ENCODE measurements at places on chromosomes 1 and 21. TPM values are rescaled to one million over a fixed set of nuclear protein-coding genes. Genes with fewer than 3 reads are reported as not detected.

The ENAH gene
- 48.5 TPM for total RNA-seq

The SH2D5 gene
- total RNA-seq: 1.6 TPM

The ATPAF1 gene
- total RNA-seq: 31.4 TPM

The PTPRF gene
- 39.1 TPM for total RNA-seq

The ERVH48-1 gene
- total RNA-seq: not detected

- DNase-seq: no peak
These were observed 118.6 kb downstream of the LRIG2 start for GRCh38 chr1:113191579-113192076.

DNA sequence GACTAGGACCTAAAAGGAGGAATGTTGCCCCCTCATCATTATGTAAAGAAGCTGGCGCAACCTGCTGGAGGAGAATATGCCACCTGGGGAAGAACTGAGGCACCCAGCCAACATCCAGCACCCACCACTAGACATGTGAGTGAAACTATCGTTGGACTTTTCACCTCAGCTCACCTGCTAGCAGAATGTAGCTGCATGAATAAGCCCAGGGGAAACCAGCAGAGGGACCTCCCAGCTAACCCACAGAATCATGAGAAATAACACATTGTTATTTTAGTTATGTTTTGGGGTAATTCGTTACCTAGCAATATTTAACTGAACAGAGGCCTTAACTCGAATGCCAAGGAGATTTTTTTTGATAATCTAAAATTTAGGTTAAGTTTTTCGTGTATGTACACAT lies 542.5 kb upstream of the DAB1 start:
- no peak for DNase-seq

DNA sequence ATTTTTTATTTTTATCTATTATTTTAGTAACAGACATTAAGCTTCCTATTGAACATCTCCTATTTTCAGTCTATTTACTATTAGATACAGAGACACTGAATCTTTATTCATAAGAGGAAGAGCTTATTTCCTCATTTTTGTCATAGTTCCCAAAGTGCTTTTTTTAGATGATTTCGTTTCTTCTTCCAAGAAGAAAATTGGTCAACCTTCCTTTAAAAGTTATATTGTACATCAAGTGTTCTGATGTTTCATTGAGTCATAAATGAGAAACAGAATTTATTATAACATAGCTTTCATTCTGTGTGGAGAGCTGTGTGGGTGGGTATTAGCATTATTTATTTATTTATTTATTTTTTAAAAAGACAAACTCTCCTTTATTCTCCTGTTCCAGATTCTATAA lies 50.6 kb upstream of the BACH1 start:
- no peak for DNase-seq

- no peak for DNase-seq
These were observed 50.6 kb downstream of the RGS21 start for GRCh38 chr1:192367436-192367835.

- DNase-seq: no peak
These were observed 70.2 kb upstream of the PDE4B start for GRCh38 chr1:65722461-65722860.

GRCh38 chr21:33315946-33316710 lies 8.6 kb upstream of the IFNAR1 start:
- no peak for DNase-seq

GRCh38 chr1:204191456-204191855 lies 4.8 kb downstream of the KISS1 start:
- DNase-seq: peak; percentile 51

- no peak for DNase-seq
These were observed 533.6 kb downstream of the PTPRC start for GRCh38 chr1:199172171-199173124.

DNA sequence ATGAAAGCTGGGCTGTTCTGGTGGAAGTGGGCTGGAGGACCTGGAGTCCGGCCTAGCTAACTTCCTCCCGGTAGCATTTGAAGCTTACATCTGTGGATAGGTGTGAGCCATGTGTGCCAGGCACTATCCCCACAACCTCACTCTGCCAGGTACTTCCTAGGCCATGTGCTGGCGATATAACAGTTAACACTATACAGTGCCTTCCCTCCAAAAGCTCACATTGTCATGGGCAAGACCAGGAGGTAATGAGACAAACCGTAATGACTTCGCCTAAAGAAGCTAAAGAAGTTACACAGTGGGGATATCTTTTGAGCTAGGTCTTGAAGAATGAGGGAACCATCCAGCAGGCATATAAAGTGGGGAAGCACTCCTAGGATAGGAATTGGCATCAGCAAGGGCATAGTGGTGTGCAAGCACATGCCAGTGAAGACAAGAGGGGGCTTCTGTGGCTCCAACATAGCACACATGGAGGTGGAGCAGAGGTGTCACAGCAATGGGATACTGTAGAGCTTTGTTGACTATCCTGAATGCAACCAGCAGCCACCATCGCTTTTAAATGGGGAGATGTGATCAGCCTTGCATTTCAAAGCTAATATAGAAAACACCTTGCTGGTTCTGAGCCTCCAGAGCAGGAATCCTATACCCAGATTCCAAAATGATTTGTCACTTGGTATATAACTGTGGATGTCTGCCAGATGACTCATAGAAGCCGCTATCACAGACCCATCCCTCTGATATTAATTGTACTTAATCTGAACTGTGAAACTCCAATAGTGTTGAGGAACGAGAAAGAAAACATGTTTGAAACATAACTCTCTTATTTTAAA lies 466.3 kb downstream of the LMO4 start:
- DNase-seq: no peak

DNA sequence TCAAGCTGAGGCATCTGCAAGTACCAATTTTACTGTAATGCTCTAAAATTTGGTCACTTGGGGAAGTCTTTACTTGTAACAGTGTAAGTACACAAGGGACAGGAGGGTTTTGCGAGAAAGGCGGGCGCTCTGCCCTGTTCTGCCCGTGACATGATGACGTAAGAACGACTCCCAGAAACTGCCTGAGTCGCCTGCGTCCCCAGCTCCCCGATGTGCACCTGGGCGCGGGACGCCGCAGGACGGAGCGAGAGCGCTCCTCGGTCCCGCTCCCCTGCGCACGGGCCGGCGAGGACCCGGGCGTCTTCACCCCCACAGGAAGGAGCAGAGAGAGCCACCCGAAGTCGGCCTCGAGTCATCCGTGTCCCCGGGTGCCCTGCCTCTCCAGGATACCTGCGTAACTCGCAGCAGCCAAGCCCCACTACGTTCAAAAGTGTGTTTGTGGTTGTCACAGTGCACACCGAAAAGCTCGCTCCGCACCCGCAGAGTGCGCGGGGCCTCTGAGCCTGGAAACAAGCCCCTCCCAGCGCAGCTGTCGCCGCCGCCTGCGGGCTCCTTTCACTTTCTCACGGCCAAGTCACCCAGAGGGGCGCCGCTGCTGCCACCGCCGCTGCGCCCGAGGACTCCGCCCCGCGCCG lies 3.3 kb upstream of the ZBTB18 start:
- peak; percentile 51 for DNase-seq

DNA sequence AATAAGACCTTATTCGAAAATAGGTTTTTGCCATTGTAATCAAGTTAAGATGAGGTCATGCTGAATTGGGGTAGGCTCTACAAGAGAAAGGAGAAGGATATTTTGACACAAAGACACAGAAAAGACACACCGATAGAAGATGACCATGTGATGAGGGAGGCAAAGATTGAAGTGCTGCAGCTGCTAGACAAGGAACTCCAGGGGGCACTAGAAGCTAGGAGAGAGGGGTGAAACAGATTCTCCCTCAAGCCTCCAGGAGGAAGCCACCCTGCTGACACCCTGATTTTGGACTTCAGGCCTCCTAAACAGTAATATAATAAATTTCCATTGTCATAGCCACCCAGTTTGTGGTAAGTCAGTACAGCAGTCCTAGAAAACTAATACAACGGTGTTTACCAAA lies 506.8 kb upstream of the CAMK1G start:
- no peak for DNase-seq

GRCh38 chr1:97770376-97770775 lies 150.5 kb downstream of the DPYD start:
- no peak for DNase-seq

GRCh38 chr1:20727746-20728316 lies 4.7 kb downstream of the SH2D5 start:
- peak; percentile 25 for DNase-seq

DNA sequence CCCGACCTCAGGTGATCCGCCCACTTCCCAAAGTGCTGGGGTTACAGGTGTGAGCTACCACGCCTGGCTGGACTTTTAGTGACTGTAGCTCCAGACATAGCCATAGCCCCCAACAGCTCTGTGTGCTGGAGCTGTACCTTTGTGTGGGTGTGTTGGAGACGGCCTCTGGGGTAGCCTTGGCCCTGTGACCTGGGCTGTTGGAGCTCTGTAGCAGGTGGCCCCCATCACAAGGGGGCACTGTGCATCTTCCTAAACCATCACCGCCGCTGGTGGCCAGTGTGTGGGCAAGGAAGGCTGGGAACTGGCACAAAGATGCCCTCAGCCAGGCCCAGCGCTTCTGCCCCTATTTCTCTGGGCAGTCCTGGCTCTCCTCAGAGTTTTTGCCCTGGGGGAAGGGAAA lies 38.4 kb upstream of the FOXO6 start:
- peak; percentile 24 for DNase-seq

DNA sequence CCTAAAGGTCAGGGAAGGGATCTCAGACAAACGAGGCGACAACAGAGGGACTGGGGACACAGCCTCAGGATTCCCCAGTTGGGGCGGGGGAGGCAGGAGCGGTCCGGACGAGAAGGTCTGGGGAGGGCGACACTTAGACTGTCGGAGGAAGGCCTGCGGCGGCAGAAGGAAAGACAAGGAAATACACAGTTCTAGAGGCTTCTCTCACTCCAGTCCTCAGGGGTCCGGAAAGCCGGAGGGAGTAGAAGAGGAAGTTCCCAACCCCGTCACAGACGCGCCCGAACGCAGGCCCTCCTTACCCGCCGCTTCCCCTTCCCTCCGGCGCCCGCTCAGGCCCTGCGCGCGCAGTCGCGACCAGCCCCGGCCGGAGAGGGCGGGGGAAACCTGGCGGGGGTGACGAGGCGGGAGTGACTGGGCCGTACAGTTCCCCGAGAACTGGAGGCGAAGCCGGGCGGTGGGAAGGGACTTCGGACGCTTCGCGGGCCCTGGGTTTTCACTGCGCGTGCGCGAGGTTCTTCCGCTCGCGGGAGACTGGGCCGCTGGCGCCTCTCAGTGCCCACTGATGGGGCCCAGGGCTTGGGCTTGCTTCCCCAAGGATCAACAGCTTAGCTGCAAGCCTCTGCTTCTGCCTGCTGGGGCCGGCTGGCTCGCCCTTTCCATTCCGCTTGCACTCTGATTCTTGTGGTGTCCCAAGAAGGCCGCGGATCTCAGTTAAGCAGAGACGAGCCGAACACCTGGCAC lies at the start of gene IPP:
IPP (minus strand) TSS at position 356 of the 741 bp plus-strand sequence. CDS start 4,242 bp downstream, outside the sequence.
- DNase-seq: peak; percentile 96

DNA sequence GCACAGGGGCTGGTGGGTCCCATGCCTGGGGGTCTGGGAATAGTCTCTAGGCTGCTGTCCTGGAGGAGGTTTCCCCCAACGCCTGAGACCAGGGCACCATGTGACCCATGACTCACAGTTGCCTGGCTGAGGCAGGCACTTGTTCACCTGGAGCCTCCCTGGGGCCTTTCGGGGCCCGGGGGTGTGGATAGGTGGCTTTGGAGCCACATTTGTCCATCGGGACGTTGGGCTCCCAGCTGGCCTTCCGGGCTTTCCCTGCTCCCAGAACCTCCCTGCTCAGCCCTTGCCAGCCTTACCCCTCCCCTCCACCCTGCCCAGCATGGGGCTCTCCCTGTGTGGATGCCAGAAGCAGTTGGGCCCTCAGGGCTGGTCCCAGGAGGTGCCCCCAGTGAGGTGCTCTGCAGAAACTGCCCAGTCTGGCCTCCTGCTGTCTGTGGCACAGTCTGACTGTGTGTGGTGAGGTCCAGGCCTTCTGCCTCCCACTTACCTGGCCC lies 14.2 kb downstream of the COL6A1 start:
- DNase-seq: no peak
